ENCODE measurements at places on chromosomes 12 and 14. TPM values are rescaled to one million over a fixed set of nuclear protein-coding genes. Genes with fewer than 3 reads are reported as not detected.

DNA sequence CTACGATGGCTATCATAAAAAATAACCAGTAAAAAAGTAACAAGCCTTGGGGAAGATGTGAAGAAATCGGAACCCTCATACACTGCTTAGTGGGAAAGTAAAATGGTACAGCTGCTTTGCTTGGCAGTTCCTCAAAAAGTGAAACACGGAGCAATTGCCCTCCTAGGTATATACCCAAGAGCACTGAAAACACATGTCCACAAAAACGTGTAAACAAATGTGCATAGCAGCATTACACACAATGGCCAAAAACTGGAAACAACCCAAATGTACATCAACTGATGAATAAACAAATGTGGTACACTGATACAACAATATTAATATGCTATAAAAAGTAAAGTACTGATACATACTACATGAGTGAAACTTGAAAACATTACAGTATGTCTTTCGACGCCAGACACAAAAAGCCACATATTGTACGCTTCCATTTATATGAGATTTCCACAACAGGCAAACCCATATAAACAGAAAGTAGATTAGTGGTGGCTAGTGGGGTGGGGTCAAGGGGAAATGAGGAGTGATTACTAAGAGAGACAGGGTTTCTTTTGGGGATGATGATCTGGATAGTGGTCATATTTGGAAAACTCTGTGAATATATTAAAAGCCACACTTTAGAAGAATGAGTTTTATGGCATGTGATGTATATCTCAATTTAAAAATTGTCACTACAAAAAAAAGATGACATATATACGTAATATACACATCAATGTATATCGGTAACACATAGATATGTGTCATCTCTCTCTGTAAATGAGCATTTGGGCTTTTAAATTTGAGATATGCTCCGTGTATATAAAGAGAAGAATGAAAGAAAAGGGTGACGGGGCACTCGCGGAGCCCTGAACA, 996 bp downstream of the SLC41A2 start:
- no peak for DNase-seq

- peak; percentile 63 for DNase-seq
Observed at GRCh38 chr14:44979740-44980356, 17.9 kb downstream of the TOGARAM1 start.

GRCh38 chr14:65382586-65382985, 29.9 kb upstream of the FUT8 start:
- DNase-seq = no peak

- DNase-seq = no peak
Observed at GRCh38 chr12:73950507-73950906, 587.1 kb upstream of the ATXN7L3B start.

GRCh38 chr12:129696926-129697325, 206.9 kb downstream of the TMEM132D start:
- no peak for DNase-seq

- DNase-seq = no peak
Observed at GRCh38 chr12:110744151-110744571, 1.5 kb upstream of the PPP1CC start.

- no peak for DNase-seq
Observed at GRCh38 chr14:63039866-63040265, 5.4 kb downstream of the KCNH5 start.

DNA sequence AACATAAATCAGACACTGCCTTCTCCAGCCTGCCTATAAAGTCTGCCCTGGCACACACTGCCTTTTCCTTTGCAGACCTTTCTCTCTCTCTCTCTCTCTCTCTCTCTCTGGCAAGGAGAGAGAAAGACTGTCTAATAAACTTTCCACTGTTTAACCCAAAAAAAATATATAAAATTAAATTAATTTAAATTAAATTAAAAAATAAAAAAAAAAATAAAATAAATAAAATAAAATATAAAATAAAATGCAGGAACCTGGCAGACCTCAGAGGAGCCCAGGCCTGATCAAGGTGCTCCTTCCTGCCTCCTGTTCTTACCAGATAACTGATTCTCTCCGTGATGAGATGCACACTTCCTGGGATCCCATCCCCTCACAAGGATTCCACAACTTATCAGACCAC, 103.9 kb upstream of the VASH1 start:
- DNase-seq = no peak

- DNase-seq = no peak
Observed at GRCh38 chr12:19120795-19121194, 8.7 kb upstream of the PLEKHA5 start.

DNA sequence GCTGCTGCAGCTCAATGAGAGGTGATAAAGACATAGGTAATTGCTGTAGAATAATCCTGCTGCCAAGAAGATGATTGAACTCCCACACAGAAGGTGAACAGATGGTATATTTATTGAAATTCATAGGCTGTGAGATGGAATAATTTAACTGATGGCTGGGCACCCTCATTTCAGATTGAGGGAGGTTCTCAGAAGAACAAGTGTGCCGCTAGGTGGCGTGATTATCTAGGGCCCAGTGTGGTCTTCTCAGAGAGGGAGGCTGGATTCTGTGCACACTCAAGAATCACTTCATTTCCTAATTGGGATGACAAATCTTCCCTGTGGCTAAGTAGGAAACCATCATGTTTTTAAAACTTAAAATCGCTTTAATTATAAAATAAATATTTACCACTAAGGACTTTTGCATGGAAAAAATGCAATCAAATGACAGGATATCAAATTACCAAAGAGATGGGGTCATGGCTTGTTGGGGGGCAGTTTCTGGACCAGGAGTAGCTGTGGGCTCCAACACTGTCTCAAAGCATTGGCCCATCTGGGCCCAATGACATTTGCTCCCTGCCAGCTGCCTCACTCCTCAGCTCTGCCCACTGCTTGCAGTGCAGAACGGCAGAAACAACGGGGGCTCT, 132.3 kb downstream of the SNAPC1 start:
- DNase-seq = peak; percentile 44

DNA sequence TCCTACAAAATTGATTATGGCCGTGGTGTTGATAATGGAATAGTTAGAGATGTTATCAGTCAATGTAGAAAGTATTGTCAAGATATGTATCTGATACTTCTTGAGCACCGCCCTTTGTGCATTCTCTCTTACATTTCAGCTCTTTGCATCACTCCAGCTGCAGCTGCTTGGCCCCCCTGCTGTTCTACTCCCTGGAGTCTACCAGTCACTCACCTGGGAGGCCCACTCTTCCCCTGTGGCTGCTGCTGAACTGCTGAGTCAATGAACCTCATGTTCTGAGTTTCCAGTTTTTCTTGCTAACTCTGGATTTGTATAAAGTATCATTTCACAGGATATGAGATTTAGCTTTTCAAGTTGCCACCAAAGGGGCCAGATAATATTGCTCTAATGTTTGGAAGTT, 312.8 kb upstream of the SLC16A7 start:
- no peak for DNase-seq

- DNase-seq = no peak
Observed at GRCh38 chr12:3580094-3580749, 89.2 kb downstream of the PRMT8 start.

- DNase-seq = no peak
Observed at GRCh38 chr12:106281056-106281782, 21.3 kb upstream of the TCP11L2 start.

- no peak for DNase-seq
Observed at GRCh38 chr12:117486840-117487659, 125.6 kb upstream of the NOS1 start.

DNA sequence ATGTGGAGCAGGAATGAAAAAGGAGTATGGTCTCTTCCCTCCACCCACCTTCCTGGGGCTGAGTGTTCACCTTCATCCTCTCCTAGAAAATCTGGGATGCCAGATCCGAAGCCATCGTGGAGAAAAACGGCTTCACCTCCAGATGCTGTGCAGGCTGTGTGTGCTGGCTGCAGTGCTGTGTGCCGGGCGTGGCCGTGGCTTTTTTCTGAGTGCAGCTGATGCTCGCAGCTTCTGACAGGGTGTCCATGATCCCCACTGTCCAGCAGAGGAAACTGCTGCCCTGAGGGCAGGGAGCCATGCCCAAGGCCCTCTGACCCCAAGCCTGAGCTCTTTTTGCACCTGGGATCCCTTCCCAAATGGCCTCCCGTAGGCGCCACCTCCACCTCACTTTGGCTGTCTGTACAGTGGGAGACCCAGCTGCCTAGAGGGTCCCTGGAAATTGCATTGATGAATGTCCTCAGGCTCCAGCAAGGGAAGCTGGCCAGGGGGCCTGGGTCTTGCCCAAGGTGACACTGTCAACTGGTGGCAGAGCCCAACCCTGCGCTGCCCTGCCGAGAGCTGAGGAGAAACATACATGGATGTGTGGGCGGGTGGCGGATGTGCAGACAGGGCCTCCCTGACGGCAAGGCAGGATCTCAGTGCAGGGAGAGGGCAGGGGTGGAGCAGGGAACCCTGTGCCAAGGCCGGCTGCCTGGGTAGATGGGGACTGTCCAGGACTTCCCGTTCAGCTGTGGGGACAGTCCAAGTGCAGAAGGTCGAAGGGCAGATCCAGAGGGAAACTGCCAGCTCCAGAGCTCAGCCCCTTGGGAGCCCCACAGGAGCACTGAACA, 53.3 kb downstream of the BEGAIN start:
- peak; percentile 16 for DNase-seq

GRCh38 chr12:67920413-67920812, 68.8 kb upstream of the IFNG-AS1 start:
- DNase-seq = no peak

GRCh38 chr12:94671917-94672316, 21.6 kb upstream of the TMCC3 start:
- DNase-seq = no peak

SLC7A8 gene
- 10.6 TPM for total RNA-seq

GCH1 gene
- total RNA-seq = 1.7 TPM

SLC25A47 gene
- total RNA-seq = not detected

PKP2 gene
- total RNA-seq = 428 TPM

SERPINA5 gene
- 2.1 TPM for total RNA-seq

KRT82 gene
- total RNA-seq = not detected

DNAJC22 gene
- 0.08 TPM for total RNA-seq

CCDC85C gene
- total RNA-seq = 41.0 TPM

SOX5 gene
- 2.9 TPM for total RNA-seq
